ENCODE measurements at places on chromosomes 6 and 20.

GRCh38 chr6:167551628-167552257, 226.9 kb downstream of the TTLL2 start:
- no peak for DNase-seq

GRCh38 chr6:158765499-158766068, 53.6 kb downstream of the EZR start:
- DNase-seq = no peak

- no peak for DNase-seq
These were observed 103.3 kb upstream of the PLN start for GRCh38 chr6:118444796-118445195.

DNA sequence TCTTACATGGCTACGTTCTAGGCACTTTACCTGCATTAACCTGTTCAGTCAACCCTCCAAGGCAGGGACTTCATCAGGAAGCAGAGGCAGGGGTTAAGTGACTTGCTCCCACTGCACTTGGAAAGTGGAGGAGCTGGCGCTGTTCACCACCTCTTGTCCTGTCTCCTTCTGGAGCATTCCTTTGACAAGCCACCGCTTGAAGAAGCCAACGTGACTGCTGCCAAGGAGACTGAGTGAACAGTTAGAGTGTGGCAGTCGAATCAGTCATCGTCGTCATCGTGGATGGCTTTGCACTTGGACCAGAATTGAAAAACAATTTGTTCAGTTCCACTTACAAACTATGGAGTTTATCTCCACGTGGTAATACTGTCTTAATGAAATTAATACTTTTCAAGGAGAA, 60.9 kb downstream of the TULP4 start:
- no peak for DNase-seq

DNA sequence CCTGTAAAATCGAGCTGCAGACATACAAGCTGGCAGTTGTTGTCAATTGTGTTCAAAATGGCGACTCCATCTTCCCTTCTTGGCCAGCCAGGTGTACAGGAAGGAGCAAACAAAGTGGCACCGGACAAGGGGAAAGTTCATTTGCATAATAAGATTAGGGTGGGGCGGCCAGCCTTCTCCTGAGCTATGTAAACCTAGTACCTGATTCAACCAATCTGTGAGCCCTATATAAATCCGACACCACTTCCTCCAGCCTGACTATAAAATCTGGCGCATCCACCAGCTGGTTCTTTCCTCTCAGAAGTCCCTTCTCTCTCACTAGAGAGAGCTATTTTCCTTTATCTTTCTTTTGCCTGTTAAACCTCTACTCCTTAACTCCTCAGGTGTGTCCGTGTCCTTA, 8.1 kb upstream of the HBS1L start:
- DNase-seq = no peak

Measured in activated gamma-delta T cell treated with Interleukin-2 at 50 U/mL for 16 hours (primary cell).